SK-N-SH (cell line): ENCODE measurements at places on chromosomes 16 and 17. TPM values are rescaled to one million over a fixed set of nuclear protein-coding genes. Genes with fewer than 3 reads are reported as not detected.

- DNase-seq: no peak
- peaks cover 6% of the 10 kb centered on the region; the same call in 1 of the 2 replicates for H3K4me1 ChIP-seq
- H3K27me3 ChIP-seq: no peaks in the 10 kb centered on the region
- no peak overlapping the region for H3K27ac ChIP-seq
Measured at GRCh38 chr17:17510456-17511292, 14.5 kb upstream of the RASD1 start.

DNA sequence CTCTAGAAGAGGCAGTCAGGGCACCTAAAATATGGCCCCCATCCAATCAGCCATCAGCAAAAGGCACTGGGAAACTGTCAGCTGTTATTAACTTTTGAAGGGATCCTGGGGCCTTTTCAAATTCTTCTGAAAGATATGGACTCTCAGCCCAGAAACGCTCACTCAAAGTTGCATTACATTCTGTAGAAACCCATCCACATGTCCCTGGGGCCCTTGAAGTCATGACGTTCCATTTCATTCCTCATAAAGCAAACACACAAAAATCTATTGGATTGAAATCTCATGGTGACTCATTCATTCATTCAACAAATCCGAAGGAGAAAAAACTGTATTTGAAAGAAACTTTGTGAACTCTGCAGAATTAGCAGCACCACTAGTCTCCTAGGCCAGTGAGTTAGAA lies 215.3 kb downstream of the C16orf95 start:
- H3K4me3 ChIP-seq: no peak overlapping the region
- no peak for DNase-seq
- H3K27ac ChIP-seq: no peak overlapping the region
- no peaks in the 10 kb centered on the region for H3K36me3 ChIP-seq
- no peaks in the 10 kb centered on the region for H3K4me1 ChIP-seq

DNA sequence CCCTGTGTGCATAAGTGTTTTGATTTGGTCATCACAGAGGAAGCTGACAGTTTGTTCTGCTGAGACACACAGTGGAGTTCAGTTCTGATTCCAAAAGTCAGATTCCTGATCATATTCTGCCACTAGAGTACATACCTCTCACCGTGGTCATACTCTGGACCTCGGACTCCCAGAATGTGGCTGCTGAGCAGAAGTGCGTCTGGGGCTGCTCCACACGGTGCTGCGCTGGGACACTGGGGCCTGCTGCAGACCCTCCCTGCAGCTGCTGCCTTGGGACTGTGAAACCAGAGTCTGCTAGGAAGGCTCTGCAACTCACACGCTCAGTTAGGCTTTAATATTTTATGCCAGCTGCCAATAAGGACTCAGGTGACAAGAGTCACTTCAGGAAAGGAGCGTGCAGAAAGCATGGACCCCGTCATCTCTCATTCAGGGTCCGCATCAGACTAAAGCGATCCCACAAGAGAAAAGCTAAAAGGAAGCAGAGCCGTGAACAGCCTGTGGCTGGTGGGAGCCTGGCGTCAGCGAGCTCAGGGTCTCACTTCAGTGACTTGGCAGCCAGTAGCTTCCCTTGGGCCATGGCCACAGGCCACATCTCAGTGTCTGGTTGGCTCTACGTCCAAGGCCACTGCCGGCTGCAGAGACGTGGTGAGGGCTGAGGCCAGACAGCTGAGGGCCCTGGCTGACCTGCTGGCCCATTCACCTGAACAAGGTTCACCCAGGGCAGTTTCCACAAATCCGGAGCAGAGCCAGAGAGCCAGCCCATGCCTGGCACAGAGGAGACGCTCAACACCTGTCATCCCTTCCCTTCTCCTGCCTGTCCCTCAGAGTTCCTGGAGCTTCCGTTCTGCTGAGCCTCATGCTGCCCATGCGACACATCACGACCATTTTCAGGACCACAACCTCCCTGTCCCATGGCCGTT lies 24.7 kb upstream of the KIFC3 start:
- no peak overlapping the region for H3K4me3 ChIP-seq
- H3K4me1 ChIP-seq: peaks cover 6% of the 10 kb centered on the region; the same call in 1 of the 2 replicates
- no peaks in the 10 kb centered on the region for H3K27me3 ChIP-seq

DNA sequence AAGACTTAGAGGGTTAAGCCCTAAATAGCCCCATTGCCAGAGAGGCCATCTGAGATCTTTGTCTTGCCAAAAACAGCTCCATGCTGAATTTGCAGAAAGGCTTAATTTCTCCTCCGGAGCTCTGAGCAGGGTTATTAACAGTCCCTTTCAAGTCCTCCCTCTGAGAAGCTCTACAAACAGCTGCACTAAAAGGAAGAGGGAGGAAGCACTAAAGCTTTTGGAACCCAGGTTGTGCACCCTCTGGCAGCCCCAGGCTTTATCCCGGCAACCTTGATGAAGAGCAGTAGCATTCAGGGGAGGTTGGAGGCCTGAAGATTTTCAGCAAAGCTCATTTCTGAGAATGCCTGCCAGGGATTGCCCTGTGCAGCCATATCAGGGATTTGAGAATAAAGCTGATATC lies 554.7 kb downstream of the RBFOX1 start:
- no peak overlapping the region for H3K4me3 ChIP-seq
- no peaks in the 10 kb centered on the region for H3K36me3 ChIP-seq
- H3K4me1 ChIP-seq: no peaks in the 10 kb centered on the region
- no peak overlapping the region for H3K27ac ChIP-seq

DNA sequence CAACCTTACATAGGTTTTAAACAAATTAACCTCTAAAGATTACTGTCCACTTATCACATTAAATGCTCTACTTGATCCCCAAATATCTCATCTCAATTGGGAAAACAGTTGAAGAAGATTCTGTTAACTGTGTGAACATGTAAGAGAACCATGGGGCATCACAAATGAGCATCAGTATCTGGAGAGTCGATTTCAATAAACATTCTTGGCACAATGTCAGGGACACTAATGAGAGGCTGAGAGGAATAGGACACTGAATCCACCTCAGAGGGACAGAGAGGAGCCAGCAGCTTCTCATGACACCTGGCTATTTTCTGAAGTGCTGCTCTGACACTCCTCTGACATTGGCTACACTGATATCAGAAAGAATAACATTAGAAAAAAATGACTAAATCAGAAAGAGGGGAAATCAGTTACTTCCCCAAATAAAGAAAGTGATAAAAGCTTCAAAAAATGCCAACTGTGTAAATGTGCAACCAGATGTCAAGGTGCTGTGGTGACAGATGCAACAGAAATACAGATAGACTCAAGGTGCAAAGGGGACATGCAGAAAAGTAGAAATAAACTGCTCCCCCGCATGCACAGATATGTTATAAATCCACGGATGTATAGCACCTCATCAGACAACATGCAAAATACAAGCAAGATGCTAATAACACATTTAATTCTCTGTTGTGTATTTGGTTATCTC lies 67.4 kb downstream of the SNX11 start:
- no peak overlapping the region for H3K4me3 ChIP-seq
- H3K27me3 ChIP-seq: peaks cover 69% of the 10 kb centered on the region
- no peak overlapping the region for H3K27ac ChIP-seq
- no peaks in the 10 kb centered on the region for H3K4me1 ChIP-seq
- no peak for DNase-seq
- no peaks in the 10 kb centered on the region for H3K36me3 ChIP-seq

GRCh38 chr16:10090816-10091215 lies 91.4 kb downstream of the GRIN2A start:
- H3K27me3 ChIP-seq: no peaks in the 10 kb centered on the region
- no peak overlapping the region for H3K27ac ChIP-seq

DNA sequence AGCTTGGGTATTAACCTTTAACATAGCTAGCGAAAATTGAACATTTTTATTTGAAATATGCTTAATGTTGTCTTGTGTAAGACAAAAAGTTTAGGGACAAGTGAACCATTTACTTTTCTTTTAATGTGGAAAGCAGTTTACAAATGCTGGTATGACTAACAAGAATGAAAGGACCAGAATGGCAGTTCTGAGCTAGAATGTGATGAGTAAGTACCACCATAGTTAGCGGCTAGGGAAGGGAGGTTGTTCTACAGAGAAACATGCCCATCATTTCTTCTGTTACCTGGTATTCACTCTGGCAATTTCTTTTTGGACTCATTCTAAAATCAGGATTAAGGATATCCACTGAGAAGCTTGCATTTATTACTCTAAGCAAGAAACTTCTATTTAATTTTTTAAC lies 121.1 kb downstream of the WWOX start:
- H3K27ac ChIP-seq: no peak overlapping the region
- H3K36me3 ChIP-seq: no peaks in the 10 kb centered on the region
- H3K4me1 ChIP-seq: no peaks in the 10 kb centered on the region
- no peak for DNase-seq
- H3K4me3 ChIP-seq: no peak overlapping the region
- no peaks in the 10 kb centered on the region for H3K27me3 ChIP-seq

DNA sequence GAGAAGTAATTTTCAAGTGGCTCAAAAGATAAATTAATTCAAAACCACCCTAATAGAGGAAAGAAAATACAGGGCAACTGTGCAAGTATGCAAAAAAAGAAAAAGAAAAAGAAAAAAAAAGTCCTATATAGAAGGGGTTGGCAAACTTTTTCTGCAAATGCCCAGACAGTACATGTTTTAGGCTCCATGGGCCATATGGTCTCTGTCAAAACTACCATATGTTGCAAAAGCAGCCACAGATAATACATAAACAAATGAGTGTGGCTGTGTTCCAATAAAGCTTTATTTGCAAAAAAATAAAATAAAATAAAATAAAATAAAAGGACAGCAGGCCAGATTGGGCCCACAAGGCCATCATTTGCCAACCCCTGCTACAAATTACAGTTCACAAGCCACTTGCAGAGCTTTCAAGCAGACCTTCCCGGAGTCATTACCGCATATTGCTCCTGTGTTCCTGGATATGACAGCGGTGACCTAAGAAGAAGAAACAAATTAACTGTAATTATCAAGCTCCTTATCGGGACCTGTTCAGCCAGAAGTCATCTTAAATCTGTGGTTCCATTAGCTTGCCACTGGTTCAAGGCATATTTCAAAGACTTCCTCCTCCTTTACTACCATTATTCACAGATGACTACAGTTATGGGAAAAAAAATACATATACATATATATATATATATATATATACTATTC lies 15.9 kb downstream of the ZC3H7A start:
- H3K27me3 ChIP-seq: no peaks in the 10 kb centered on the region
- peaks cover 25% of the 10 kb centered on the region for H3K4me1 ChIP-seq
- H3K36me3 ChIP-seq: peaks cover 46% of the 10 kb centered on the region
- peak overlapping the region; percentile 81 for H3K27ac ChIP-seq
- peak; percentile 35 for DNase-seq
- no peak overlapping the region for H3K4me3 ChIP-seq

GRCh38 chr16:53090591-53091411 lies 36.0 kb downstream of the CHD9 start:
- peaks cover 56% of the 10 kb centered on the region for H3K4me1 ChIP-seq
- no peaks in the 10 kb centered on the region for H3K36me3 ChIP-seq
- DNase-seq: peak; percentile 29
- H3K4me3 ChIP-seq: no peak overlapping the region

GRCh38 chr17:43312011-43312410 lies 78.2 kb upstream of the RNU2-1 start:
- H3K4me1 ChIP-seq: no peaks in the 10 kb centered on the region; the same call in 1 of the 2 replicates
- no peaks in the 10 kb centered on the region for H3K36me3 ChIP-seq
- no peak overlapping the region for H3K27ac ChIP-seq
- H3K27me3 ChIP-seq: no peaks in the 10 kb centered on the region
- DNase-seq: no peak
- no peak overlapping the region for H3K4me3 ChIP-seq

JPH3 gene
- polyA plus RNA-seq: 0.25 and 0.26 TPM in 2 replicates

SLC12A3 gene
- polyA plus RNA-seq: not detected in 2 replicates

ZG16B gene
- 0.26 and 0.47 TPM in 2 replicates for polyA plus RNA-seq

NOXO1 gene
- 0.19 and 0.21 TPM in 2 replicates for polyA plus RNA-seq

PLXDC1 gene
- polyA plus RNA-seq: 1.5 and 2.4 TPM in 2 replicates

CARD14 gene
- polyA plus RNA-seq: 0.05 TPM in 1 of 2 replicates, not detected in the other

NPIPB8 gene
- 0.24 TPM in 1 of 2 replicates, not detected in the other for polyA plus RNA-seq

CCDC78 gene
- polyA plus RNA-seq: 15.4 and 18.8 TPM in 2 replicates

PRSS33 gene
- not detected in 2 replicates for polyA plus RNA-seq

FSCN2 gene
- 2.0 and 2.1 TPM in 2 replicates for polyA plus RNA-seq

DNAH2 gene
- 0.13 and 0.18 TPM in 2 replicates for polyA plus RNA-seq

HBQ1 gene
- 2.7 and 5.2 TPM in 2 replicates for polyA plus RNA-seq

SLC5A11 gene
- polyA plus RNA-seq: 0.10 TPM in 1 of 2 replicates, not detected in the other
